ENCODE measurements at places on chromosomes 5 and 9.

- no peak for DNase-seq
These were observed 22.9 kb upstream of the TEX10 start for GRCh38 chr9:100375658-100376057.

DNA sequence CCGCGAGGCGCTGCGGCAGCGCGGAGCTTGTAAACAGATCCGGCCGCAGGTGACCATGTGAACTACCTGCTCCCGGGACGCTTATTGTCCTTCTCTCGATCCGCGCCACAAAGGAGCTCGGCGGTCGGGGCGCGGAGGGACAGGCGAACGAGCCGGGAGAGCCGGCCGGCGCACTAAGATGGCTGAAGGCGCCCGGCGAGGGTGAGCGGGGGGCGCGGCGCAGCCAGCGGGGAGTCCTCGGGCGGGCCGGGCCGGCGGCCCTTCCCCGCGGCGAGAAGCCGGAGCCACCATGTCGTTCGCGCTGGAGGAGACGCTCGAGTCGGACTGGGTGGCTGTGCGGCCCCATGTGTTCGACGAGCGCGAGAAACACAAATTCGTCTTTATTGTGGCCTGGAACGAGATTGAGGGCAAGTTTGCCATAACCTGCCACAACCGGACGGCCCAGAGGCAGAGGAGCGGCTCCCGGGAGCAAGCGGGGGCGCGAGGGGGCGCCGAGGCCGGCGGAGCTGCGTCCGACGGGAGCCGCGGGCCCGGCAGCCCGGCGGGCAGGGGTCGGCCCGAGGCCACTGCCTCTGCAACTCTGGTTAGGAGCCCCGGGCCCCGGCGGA, 535 bp downstream of the JMY start:
- peak; percentile 66 for DNase-seq

DNA sequence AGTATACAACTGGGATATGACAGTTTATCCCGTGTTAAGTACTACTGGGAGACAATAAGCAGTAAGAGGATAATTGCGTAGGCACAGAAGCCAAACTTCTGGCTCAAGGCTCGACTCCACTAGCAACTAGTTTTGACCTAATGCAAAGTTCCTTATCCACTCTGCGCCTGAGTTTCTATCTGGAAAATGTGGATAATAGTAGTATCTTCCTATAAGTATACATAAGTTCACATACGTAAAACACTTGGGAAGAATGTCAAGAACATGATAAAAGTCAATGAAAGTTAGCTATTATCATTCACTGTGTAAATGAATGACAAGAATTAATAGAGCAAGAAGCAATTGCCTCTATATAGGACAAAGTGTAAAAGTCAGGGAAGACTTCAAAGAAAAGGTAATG, 45.7 kb downstream of the FTMT start:
- DNase-seq, result no peak

GRCh38 chr5:16784843-16785791, 151.0 kb downstream of the MYO10 start:
- DNase-seq, result no peak

GRCh38 chr9:125745018-125745417, 2.2 kb upstream of the PBX3 start:
- DNase-seq, result no peak

DNA sequence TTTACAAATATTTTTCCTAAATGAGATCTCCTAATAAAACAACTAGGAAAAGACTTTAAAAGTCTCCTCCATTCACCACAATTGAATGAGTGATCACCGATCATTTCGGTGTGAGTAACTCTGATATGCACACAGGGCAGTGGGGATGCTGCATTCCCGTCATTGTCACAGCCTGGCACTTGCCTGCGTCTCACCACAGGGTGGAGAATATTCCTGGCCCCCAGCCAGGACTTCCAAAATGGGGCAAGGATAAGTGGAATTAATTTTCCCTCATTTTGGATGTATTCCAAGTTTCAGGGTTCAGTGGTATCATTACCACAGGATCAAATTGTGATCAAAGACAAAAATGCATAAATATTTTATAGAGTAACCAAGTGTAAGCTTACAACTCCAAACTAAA, 107.1 kb downstream of the CTNND2 start:
- no peak for DNase-seq

DNA sequence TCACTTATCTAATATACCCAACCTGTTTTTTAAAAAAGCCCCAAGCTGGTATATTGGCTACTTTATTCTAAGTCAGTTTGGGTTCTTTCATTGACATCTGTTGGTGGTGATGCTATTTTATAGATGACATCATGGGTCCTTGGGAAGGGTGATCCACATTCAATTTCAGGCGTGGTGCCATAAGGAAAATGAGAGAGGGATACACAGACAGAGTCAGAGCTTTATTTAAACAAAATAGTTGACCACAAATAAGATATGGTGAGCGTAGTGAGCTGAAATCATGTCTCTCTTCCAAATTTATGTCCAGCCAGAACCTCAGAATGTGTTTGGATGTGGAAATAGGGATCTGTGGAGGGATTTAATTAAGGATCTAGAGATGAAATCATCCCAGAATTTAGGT, 302.4 kb downstream of the MAT2B start:
- no peak for DNase-seq

DNA sequence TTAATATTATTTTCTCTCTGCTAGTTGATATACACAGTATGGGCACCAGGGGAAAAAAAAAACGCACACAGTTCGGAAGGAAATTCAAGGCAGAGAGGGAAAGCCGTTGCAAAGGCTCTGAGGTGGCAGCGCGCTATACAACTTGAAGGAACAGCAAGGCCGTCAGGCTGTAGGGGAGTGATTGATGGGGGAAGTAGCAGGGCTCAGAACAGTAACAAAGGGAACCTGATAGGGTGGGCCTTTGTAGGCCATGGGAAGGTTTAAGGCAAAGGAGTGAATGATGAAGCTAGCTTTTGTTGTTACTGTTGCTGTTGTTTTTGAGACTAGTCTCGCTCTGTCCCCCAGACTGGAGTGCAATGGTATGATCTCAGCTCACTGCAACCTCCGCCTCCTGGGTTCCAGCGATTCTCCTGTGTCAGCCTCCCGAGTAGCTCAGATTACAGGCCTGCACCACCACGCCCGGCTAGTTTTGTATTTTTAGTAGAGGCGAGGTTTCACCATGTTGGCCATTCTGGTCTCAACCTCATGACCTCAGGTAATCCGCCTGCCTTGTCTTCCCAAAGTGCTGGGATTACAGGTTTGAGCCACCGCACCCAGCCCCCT, 27.0 kb downstream of the AQP7 start:
- peak; percentile 43 for DNase-seq

GRCh38 chr5:109529520-109529919, 119.7 kb upstream of the PJA2 start:
- peak; percentile 51 for DNase-seq

All from right forelimb (tissue), 1 donor.